Tibial artery (tissue), 4 donors: ENCODE measurements at places on chromosomes 3 and 15.

- peak; percentile 34 for DNase-seq
These were observed 728 bp downstream of the CRTC3 start for GRCh38 chr15:90530250-90531051.

- no peak for DNase-seq
These were observed 207.9 kb upstream of the COL8A1 start for GRCh38 chr3:99430348-99431134.

DNA sequence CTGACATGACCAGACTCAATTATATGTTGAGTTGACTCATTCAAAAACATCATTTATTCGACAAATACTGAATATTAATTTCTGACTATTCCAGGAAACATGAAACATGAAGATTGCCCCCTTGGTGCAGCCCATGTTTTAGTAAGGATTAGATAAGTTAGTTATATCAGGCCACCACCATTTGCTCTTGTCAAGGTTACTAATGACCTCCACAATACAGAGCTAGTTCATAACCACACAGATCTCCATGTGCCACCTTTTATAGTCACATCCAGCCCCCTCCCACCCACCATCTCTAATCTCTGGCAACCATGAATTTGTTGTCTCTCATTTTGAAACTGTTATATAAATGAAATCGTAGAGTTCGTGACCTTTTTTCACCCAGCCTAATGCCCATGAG lies 15.7 kb downstream of the KLHL18 start:
- DNase-seq, result no peak

DNA sequence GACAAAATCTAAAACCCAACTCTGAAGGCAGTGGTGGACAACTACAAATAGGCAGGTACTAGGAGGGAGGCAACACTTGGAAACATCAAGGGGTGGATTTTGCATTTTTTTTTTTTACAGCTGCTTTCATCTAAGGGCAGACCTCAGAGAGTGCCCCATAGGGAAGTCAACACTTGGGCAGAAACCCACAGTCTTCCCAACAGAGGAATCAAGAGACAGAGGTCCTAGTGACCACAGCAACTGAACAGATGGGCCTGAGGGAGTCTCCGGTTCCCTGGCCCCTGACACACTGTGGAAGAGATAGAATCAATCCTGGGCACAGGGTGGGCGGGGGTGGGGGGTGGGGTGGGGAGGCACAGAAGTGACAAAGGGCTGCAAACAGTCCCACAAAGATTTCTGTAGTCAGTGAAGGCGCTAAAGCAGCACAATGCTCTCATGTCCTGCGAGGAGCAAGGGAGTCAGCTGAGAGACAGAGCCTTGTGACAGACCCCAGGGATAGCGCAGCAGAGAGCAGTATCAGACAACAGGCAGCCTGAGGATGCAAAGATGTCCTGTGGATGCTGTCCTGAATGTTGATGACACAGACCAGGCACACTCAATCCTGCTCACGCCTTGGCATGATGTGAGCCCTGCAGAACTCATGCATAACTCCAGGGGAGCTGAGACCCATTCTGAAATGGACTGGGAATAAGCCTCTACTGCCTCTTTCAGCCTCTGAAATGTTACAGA lies 6.9 kb upstream of the RFTN1 start:
- no peak for DNase-seq

DNA sequence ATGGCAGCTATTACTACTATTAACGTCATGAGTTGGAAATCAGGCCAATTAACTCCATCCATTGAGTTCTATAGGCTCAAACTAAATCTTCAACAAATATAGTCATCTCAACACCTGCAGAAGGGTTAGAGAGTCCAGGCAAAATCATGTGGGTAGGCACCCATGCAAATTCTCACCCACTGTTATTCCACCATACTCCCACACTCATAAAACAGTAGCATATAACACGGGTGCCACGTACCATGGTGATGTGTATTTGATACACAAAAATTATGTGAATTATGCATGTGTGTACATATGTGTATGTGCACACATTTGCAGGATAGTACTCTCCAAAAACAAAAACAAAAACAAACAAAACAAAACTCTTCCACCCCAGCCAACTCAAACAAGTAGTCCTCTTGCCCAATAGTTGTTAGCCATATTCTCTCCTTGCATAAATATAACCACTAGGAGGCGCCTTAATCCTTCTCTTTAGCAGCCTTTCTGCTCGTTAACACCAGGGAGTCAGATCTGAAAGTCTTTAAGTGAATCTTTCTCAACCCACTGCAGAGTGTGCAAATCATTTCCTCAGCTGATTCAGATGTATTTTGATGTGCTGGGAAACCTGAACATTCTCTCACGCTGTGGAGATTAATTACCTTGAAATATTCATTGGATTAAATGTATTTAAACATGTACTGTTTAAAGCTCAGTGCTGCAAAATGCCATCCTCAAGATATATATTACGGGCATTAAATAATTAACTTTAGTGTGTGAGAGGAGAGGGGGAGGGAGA lies 38.0 kb upstream of the COPB2 start:
- DNase-seq, result no peak

GRCh38 chr3:127547761-127548605 lies 42.5 kb downstream of the TPRA1 start:
- DNase-seq, result peak; percentile 84

DNA sequence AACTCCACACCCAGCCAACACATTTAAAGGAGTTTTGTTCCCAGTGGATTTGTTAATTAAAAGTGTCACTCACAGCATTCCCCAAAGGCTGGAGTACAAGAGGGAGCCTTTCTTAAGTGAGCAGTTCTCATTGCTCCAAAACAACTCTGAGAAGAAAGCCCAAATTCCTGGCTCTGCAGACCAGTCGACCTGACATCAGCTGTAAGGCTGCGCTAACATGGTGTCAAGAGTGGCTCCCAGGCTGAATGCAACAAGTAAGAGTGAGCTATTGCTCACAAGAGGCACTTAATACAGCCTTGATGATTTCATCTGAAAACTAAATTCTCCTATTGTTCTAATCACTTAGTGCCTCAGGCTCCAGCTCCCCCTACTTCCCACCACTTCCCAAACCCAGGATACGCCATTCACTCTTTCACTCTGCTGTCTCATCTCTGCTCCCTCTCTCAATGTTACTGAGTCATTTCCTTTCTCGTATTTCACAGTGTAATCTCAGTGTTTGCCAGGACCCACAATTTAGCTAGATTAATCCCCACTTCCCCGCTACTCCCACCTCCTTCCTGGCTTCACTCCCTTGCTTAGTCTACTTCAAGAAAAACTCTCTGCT lies 81.8 kb downstream of the WWTR1 start:
- no peak for DNase-seq

DNA sequence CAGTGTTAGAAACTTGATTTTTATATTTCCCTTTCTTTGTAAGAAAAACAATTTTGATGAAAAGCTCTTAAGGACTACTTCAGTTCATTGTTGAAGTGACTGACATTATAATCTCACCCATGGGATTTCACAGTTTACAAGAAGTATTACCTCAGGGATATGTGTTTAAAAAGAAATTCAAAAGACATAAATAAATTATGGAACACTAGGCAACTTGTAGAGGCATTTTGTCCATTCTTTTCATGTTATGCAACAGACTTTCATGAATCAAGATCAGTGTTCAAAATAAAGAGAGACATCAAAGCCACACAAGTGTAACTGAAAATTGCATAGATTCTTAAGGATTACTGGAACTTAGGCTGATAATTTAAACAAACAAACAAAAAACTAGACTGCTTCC lies 196.8 kb upstream of the AGTR1 start:
- DNase-seq, result no peak

- no peak for DNase-seq
These were observed 198.4 kb downstream of the EBLN2 start for GRCh38 chr3:73259856-73260255.

- DNase-seq, result no peak
These were observed 362.2 kb upstream of the SLCO3A1 start for GRCh38 chr15:91491101-91491950.

DNA sequence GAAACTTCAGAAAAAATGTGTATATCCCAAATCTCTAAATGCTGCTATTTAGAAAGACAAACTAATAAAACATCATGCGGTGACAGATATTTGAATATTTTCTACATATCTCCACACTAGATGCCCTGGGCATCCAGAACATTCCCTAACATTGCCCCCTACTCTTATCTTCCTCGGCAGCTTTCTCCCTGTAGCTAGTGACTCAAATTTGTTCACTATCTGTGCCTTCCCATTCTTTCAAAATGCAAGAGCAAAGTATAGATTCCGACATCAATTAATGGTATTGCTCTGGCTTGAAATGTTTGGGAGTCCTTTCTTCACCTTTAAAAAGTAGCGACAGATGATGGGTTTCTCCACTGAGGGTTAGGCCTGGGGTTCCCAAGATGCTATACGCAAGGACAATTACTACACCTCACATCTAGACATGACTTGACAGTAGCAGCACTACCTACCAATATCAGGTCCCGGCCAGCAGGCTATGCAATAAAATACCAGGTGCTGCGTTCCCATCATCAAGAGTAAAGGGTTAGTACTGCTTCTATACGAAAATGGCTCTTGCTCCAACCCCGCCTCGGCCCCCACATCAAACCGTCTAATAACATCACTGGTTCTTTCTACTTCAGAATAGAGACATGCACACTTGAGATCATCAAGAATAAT lies 631 bp downstream of the UBR1 start:
- DNase-seq, result no peak

GRCh38 chr3:2099028-2099671 lies 484 bp downstream of the CNTN4 start:
- peak; percentile 74 for DNase-seq

- no peak for DNase-seq
These were observed 12.4 kb upstream of the ETV5 start for GRCh38 chr3:186121278-186121677.

DNA sequence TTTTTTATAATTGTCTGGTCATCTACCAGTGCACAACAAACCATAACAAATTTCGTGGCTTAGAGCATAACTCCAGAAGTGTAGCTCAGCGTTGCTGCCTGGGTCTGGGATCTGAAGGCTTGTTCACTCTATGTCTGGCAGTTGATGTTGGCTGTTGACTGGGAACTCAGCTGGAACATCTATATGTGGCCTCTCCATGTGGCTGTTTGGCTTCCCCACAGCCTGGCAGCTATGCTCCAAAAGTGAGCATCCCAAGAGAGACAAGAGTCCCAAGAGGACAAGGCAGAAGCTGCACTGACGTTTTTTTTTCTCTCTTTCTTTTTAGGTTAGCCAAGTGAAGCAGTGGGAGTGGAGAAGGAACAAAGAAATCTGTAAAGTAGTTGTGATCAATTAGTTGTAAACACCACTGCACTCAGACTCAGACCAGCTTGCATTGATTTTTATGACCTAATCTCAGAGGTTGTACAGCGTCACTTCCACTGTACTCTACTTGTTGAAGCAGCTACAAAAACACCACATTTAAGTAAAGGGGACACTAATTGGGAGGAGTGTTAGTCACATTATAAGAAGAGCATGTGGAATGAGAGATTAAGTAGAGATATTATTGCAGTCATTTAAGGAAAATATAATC lies 2.5 kb upstream of the GPR176 start:
- peak; percentile 27 for DNase-seq

GRCh38 chr3:184259878-184260723 lies 1.3 kb downstream of the CAMK2N2 start:
- DNase-seq, result no peak

DNA sequence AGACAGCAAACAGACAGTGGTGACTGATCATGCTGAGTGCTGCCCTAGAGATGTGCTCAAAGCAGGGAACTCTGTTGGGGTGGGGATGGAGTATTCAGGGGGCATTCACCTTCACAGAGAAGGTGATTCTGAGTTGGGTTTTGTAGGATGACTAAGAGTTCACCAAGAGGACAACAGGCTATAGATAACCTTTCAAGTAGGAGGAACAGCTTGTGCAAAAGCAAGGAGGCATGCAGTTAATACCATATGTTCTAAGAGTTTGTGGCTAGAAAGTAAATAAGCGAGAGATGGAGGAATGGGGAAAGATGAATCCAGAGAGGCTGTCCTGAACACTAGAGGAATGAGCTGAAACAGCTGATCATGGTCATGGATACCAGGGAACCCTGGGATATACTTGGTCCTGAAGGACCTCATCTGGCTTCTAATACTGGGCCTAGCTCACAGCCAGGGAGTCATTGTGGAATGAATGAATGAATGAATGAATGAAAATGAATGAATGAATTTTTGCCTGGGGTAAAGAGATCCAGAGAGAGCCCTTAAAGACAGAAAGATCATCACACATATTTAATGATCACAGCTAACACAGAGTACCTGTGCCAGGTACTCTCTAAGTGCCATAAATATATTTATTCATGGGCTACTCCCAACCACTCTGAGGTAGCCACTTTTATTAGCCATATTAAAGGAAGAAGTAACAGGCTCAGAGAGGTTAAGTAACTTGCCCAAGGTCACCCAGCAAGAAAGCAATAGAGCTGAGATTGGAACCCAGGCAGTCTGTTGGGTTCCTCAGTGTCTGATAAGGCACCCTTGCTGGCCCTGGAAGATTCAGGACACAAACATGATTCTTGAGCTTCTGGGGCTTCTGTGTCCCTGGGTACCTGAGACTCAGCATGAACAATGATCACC lies 22.0 kb downstream of the SMAD6 start:
- no peak for DNase-seq

- DNase-seq, result no peak
These were observed 121.7 kb downstream of the EDEM1 start for GRCh38 chr3:5309171-5309570.

- DNase-seq, result no peak
These were observed 12.7 kb downstream of the SPSB4 start for GRCh38 chr3:141063831-141064230.

- DNase-seq, result no peak
These were observed 562.0 kb upstream of the CFAP20DC start for GRCh38 chr3:59611649-59612443.

- DNase-seq, result no peak
These were observed 409.8 kb upstream of the TMCO5A start for GRCh38 chr15:37524601-37525000.

GRCh38 chr3:38397320-38397719 lies 50.7 kb downstream of the XYLB start:
- no peak for DNase-seq

DNA sequence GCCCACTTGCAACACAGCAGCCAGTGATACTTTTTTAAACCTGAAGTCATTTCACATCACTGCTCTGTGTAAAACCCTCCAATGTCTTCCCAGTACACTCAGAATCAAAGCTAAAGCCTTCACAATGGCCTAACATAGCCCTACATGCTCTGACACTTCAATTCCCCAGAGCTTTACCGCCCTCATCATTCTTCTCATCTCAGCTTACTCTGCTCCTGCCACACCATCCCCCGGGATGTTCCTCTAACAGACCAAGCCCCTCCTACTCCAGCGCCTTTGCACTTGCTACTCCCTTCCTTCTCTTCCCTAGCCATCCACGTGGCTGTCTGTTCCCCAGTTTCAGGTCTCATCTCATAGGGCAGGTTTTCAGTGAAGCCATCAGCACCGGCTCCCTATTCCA lies 194.0 kb downstream of the SSR3 start:
- no peak for DNase-seq

- no peak for DNase-seq
These were observed 2.3 kb downstream of the CCK start for GRCh38 chr3:42263354-42264346.

- DNase-seq, result no peak
These were observed 7.6 kb downstream of the SLC27A2 start for GRCh38 chr15:50189633-50190032.

- no peak for DNase-seq
These were observed 511.9 kb downstream of the PYDC2 start for GRCh38 chr3:191972714-191973398.
